ENCODE measurements at places on chromosomes 2 and 18. TPM values are rescaled to one million over a fixed set of nuclear protein-coding genes. Genes with fewer than 3 reads are reported as not detected.

- no peak for DNase-seq
- no peaks in the 10 kb centered on the region for H3K36me3 ChIP-seq
- H3K4me3 ChIP-seq: no peak overlapping the region
- H3K27ac ChIP-seq: no peak overlapping the region
- no peaks in the 10 kb centered on the region for H3K27me3 ChIP-seq
- H3K4me1 ChIP-seq: no peaks in the 10 kb centered on the region
Measured at GRCh38 chr2:64179582-64180321, 35.5 kb upstream of the PELI1 start.

GRCh38 chr2:167411367-167411766, 523.1 kb downstream of the XIRP2 start:
- H3K27me3 ChIP-seq: no peaks in the 10 kb centered on the region
- H3K4me1 ChIP-seq: no peaks in the 10 kb centered on the region
- H3K4me3 ChIP-seq: no peak overlapping the region
- no peak for DNase-seq
- no peak overlapping the region for H3K27ac ChIP-seq

DNA sequence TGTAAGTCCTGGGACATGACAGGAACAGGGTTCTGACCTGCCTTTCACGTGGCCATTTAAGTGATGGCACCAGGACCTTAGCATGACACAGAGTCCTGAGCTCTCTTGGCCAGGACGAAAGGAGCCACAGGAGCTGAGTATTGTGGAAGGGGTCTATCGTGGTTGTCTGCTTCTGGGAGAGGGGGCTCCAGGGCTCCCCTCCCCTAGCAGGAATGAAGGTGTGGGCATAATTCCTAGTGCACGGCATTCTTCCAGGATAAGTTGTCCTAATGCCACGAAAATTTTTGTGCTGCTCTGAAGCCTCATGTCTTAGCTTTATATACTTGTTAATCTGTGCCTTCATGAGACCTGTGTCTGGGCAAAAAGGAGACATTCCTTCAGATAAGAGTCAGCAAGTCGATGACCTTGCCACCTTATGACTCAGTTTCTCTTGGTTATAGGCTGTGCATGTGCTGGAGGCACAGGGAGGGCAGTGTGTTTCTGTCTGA, 17.1 kb downstream of the GATA6 start:
- H3K27ac ChIP-seq: peak overlapping the region; percentile 97
- peak overlapping the region; percentile 39 for H3K4me3 ChIP-seq
- no peaks in the 10 kb centered on the region for H3K27me3 ChIP-seq
- H3K36me3 ChIP-seq: peaks cover 4% of the 10 kb centered on the region
- DNase-seq: peak; percentile 66
- peaks cover 82% of the 10 kb centered on the region for H3K4me1 ChIP-seq

GRCh38 chr2:195498839-195499490, 158.1 kb upstream of the SLC39A10 start:
- H3K4me1 ChIP-seq: peaks cover 12% of the 10 kb centered on the region
- H3K36me3 ChIP-seq: no peaks in the 10 kb centered on the region
- no peak for DNase-seq
- no peak overlapping the region for H3K27ac ChIP-seq
- no peaks in the 10 kb centered on the region for H3K27me3 ChIP-seq

DNA sequence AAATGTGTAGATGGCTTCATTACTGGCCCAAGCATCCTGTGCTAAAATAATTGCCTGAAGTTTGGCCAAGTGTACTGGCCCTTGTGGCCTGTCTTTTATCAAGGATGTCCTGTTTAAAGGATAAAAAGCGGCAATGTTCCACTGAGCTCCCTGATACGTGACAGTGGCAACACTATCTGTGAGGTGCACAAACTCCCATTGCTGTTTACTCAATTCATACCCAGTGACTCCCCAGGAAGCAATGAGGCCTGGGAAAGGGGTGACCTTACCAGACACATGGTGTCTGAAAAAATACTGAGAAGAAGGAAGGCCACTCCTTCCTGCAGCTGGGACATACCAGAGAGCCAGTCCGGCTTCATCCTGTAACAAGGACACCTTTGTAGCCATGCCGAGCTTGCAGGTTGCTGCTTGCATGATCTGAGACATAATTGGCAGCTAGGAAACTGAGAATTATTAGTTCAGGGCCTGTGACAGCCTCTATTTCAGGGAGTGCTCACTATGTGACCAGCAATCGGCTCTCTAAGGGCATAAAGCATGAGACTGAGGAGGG, 198.5 kb upstream of the LRATD1 start:
- no peaks in the 10 kb centered on the region for H3K27me3 ChIP-seq
- no peak for DNase-seq
- no peaks in the 10 kb centered on the region for H3K4me1 ChIP-seq

GRCh38 chr2:228768818-228769217, 502.3 kb downstream of the PID1 start:
- no peak for DNase-seq
- peaks cover 12% of the 10 kb centered on the region for H3K4me1 ChIP-seq
- H3K27ac ChIP-seq: no peak overlapping the region

Gene KIAA2012
- total RNA-seq: 0.11 TPM
